Activated T-helper 2 cell treated with anti-CD3 and anti-CD28 coated beads, Interferon-gamma antibody, Interleukin-2, Interleukin-4, amounts not matched to agents 10 μg/mL and 5 μg/mL and 100 μg/mL, durations not matched to agents 14 hours and 24 hours and 36 hours (primary cell): ENCODE measurements at places on chromosomes 7 and 10. TPM values are rescaled to one million over a fixed set of nuclear protein-coding genes. Genes with fewer than 3 reads are reported as not detected.

DNA sequence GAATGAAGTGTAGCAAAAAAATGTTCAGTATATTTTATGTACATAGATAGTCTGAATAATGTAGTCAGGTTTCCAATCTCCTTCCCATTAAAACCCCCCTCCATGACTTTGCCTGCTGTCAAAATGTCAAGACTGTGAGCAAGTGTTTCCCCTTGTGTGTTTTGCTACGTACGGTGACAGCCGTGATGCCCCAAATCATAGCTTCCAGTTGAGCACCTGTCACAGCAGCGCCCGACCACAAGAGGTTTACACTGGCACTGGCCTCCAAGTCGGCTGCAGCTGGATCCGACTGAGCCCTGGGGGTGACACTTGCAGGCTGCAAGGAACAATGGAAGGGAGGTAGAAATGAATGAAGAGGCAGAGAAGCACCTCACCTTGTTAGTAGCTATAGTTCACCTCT lies 62.3 kb downstream of the LAMB4 start:
- H3K4me1 ChIP-seq, result no peaks in the 10 kb centered on the region
- no peak overlapping the region for H3K4me3 ChIP-seq
- H3K27me3 ChIP-seq, result peaks cover 7% of the 10 kb centered on the region
- no peaks in the 10 kb centered on the region for H3K36me3 ChIP-seq
- H3K27ac ChIP-seq, result no peak overlapping the region

PLXNA4 gene
- total RNA-seq, result 0.14 and 0.21 TPM in 2 replicates

ETV1 gene
- total RNA-seq, result 0.05 and 0.53 TPM in 2 replicates

FAM180A gene
- total RNA-seq, result not detected in 2 replicates

CTBP2 gene
- 0.41 and 0.48 TPM in 2 replicates for total RNA-seq

MAGI2 gene
- 0.11 and 0.21 TPM in 2 replicates for total RNA-seq

DNA sequence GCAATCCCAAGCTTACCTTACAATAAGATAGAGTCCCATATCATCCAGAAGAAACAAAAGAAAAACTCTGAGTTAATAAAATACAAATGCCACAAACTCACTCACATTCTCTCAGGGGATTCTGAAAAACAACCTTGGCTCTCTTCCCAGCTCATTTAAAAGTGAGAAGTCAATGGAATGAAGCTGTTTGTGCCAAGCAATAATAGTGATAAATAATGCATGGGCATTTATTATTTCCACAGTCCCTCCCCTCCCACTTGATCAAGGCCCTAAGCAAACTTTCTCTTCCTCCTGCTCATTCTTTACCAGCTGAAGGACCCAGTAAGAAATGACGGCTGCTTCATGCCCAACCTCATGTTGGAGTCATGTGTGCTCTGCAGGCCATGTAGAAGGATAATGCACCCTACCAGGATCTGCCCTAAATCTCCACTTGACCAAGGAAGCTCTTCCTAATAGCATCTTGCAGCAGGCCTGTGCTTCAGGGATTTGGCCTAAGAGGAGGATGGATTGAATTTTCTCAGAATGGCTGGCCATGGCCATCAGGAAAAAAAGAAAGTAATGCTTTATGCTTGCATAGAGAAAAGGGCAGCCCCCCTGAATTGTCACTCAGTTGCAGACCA lies 451.3 kb downstream of the GPAM start:
- H3K36me3 ChIP-seq, result no peaks in the 10 kb centered on the region
- no peaks in the 10 kb centered on the region for H3K4me1 ChIP-seq
- H3K27ac ChIP-seq, result no peak overlapping the region
- H3K27me3 ChIP-seq, result no peaks in the 10 kb centered on the region
- DNase-seq, result no peak

- no peak for DNase-seq
- H3K4me3 ChIP-seq, result no peak overlapping the region
- H3K27ac ChIP-seq, result no peak overlapping the region
- no peaks in the 10 kb centered on the region for H3K36me3 ChIP-seq
- H3K27me3 ChIP-seq, result peaks cover 3% of the 10 kb centered on the region
Measured at GRCh38 chr7:54796150-54796549, 37.1 kb upstream of the SEC61G start.

HTR5A gene
- not detected in 2 replicates for total RNA-seq
